ENCODE measurements at places on chromosomes 11 and 22.

DNA sequence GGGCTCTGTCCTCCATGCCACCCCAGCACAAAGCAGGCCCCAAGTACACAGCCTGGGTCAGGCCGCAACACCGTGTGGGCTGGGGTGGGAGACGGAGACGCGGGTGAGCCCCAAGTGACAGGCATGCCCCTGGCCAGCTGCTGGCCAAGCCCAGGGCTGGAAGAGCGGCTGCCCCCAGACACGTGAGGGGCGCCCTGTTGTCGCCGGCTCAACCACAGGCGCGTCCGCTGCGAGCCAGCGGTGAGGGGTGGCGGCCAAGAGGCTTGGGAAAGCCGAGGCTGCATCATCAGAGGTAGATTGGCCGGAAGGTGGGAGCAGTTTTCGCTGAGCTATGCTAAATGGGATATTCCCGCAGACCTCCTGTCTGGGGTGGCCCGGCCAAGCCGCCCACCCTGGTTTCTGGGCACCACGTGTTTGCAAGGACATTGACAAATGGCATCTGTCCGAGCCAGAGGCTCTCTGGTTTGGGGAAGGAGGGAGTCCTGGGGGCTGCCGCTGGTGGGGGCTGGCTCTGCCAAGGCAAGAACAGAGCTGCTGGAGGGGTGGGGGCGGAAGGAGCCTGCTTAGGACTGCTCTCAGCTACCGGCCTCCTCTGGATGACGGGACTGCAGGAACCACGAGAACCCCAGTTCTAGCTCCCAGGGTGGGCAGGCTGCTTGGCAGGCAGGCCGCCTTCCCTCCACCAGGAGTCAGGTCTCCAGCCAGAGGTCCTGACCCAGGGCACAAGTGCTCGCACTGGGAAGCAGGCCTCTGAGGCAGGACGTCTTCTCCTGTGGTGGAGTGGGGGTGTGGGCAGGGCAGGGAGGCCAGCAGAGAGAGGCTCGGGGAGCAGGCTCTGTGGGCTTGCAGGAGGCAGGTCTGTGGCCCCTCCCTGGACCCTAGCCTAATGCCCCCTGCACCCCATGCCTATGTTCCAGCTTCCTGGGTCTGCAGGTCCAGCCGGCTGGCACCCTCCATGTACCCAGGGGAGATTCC lies 552 bp downstream of the PRR33 start:
- DNase-seq, result no peak

GRCh38 chr11:76592961-76593360 lies 77.6 kb downstream of the LRRC32 start:
- DNase-seq, result no peak

DNA sequence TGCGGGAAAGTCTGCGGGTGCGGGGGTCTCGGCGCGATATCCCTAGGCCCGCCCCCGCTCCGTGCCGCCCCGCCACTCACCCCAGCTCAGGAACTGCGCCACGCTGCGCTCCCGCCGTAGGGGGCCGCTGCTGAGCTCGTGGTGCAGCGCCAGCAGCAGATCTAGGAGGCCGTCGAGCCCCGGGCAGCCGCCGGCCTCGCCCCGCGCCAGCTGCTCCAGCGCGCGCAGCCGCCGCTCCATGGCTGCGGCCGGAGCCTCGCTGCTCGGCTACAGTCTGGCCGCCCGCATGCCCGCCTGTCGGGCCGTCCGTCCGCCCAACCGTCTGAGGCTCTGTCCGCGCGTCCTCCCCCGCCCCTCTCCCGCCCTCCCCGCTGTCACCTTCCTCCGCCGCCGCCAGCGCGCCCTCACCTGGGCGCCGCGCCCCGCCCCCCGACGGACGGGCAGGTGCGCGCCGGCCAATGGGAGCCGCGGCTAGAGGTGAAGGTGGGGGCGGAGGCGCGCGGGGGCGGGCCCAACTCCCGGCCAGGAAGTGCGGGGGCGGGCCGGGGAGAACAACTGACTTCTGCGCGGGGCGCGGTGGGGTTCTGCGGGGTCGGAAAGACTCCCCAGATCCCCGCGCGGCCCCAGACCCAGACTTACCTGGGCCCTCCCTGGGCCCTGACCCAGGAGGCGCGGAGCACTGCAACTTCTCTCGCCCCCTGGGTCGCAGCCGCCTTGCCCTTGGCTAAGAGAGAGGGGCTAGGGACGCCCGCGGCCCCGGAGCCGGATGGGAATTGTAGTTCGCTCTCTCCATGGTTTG lies at the start of gene CDC42BPG:
CDC42BPG (minus strand) TSS at position 324 of the 799 bp plus-strand sequence; CDS start at position 240, 84 bp downstream.
- peak; percentile 77 for DNase-seq

DNA sequence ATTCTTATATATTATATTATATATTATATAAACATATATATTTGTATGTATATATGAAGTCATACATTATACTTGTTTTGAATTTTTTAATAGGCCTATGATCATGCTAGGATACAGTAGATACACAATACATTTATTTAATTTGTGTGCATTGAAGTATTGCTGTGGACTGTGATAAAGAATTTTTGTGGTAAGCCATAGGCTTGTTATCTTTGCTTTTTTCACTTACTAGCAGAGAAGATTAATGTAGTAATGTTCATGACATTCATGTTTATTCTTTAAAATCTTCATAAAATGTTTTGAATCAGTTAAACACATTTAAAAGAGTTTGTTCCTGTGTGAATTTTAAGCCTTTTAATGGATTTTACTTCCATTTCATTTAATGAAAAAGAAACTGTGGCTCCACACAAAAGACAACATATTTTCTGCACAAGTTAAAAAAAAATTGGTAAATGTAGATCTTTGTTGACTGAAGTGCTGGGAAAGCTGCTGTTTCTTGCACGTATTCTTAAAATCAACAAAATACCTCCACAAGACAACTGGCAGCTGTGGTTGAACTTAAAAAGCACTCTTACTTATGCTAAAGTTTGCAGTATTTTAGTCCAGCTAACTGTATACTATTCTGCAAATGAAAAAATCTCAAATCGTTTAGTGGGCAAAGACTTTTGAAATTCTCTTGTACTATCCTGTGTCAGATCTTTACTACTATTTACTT lies 156.2 kb downstream of the TMEM135 start:
- no peak for DNase-seq

DNA sequence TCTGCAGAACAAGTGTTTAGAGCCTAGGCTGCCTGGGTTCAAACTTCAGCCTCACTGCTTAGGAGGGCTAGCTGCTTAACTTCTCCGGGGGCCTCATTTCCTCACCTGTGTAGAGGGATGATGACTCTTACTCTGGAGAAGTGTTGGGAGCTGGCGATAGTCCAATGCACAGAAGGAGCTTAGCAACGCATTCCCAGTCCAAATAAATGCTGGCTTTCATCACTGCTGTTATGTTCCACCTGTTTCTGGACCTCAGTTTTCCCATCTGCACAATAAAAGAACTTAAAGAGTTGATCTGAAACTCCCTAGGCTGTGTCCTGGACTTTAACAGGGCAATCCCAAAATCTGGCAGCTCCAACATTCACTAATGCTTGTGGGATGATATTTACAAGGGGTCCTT lies 337.8 kb downstream of the MIAT start:
- DNase-seq, result no peak

- DNase-seq, result no peak
Observed at GRCh38 chr22:42958937-42959336, 56.0 kb downstream of the PACSIN2 start.

DNA sequence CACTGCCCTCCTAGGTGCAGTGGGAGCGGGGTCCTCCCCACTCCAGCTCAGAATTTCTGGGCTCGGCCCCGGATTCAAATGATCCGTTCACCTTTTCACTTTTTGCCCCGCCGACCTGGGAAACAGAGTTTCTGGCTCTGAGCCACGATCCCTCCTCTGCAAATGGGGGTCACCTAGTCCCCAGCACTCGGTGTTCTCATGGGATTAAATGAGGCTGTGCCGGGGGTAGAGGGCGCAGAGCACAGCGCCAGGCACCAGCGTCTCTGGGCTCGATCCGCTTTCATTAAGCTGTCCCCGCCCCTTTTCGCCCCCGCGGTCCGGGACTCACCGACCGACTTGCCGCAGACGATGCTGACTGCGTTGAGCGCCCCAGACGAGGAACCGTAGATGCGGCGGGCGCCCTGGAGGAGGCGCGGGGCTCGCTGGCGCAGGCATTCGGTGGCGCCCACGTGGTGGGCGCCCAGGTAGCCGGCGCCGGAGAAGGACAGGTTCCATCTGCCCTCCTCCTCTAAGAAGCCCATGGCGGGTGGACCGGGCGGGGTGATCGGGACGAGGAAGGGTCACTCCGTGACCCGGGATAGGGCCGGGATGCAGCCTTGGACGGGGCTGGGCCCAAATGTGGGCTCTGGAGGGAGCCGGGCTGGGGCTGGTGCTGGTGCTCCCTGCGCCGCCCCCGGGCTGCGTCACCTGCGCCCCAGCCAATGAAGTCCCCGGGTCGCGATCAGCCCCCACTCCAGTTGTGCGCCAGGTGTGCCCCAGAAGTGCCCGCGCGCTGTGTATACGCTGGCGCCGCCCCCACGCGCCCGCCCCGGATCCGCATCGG lies at the start of gene PNPLA5:
PNPLA5 (minus strand) TSS at position 654 of the 823 bp plus-strand sequence; CDS start at position 521, 133 bp downstream.
- DNase-seq, result no peak

- DNase-seq, result no peak
Observed at GRCh38 chr11:128208329-128209137, 378.8 kb downstream of the ETS1 start.

GRCh38 chr11:15629690-15630321 lies 515.1 kb downstream of the INSC start:
- no peak for DNase-seq

DNA sequence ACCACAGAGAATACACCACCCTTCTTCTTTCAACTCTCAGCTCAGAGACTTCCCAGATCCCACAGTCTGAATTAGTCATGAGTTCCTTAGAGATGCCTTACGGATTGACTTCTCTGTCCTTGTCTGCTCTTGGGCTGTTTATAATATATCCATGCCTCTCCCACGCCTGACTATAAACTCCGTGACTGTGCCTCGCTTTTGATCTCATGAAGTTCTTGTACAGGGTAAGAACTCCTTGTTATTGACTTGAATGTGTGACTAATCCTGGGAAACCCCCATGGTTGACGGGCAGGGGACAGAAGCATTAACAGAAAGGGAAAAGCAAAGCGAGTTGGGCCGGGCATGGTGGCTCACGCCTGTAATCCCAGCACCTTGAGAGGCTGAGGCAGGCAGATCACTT lies 62.4 kb upstream of the POU2AF1 start:
- DNase-seq, result no peak

GRCh38 chr11:20235164-20235563 lies 74.9 kb upstream of the DBX1 start:
- DNase-seq, result no peak

- DNase-seq, result no peak
Observed at GRCh38 chr11:31814176-31814868, 3.2 kb upstream of the PAX6 start.

- DNase-seq, result no peak
Observed at GRCh38 chr22:36765131-36765942, 10.6 kb downstream of the IFT27 start.

- DNase-seq, result no peak
Observed at GRCh38 chr11:35994421-35994820, 50.6 kb downstream of the LDLRAD3 start.

Measured in T-helper 17 cell (primary cell).